ENCODE measurements at places on chromosomes 2 and 18.

GRCh38 chr2:54053830-54054229 lies 61.6 kb upstream of the ACYP2 start:
- no peak for DNase-seq

DNA sequence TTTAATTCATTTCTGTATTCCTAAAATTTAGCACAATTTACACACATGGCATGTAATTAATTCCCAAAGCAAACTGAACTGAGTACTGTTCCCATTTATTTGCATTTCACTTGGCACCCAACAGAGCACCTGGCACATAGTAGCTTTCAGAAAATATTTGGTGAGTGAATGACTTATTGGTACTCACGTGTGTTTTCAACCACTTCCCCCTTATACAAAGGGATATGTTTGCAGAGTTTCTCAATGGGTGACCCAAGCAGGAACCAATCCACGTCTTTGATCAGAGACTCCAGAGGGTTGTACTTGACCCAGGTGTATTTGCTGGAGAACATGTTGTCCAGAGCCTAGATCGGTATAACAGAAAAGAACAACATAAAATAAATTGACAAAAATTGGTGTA lies 6.6 kb downstream of the GKN2 start:
- no peak for DNase-seq

- no peak for DNase-seq
Observed at GRCh38 chr2:74548900-74549826, 4.6 kb downstream of the LOXL3 start.

- DNase-seq: no peak
Observed at GRCh38 chr18:70228536-70228935, 23.0 kb upstream of the RTTN start.

- DNase-seq: no peak
Observed at GRCh38 chr18:77178559-77178958, 46.0 kb upstream of the MBP start.

DNA sequence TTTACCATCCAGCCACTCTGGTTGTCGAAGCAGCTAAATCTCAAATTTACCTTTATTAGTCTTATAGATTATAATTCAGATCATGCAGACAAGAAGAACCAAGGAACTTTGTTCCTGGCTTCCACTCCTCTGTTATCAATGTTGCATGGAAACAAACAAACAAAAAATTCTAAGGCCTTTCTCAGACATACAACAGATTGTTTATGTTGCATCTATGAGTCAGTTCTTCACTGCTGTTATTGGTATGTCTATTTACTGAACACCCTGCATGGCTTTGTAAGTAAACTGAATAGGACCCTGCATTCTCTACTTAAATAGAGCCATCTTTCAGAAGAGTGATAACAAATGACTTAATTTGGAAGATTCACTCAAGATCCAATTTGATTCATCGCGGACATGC lies 1.6 kb upstream of the ANKRD44 start:
- no peak for DNase-seq

- DNase-seq: no peak
Observed at GRCh38 chr2:16454621-16455020, 211.0 kb downstream of the CYRIA start.

DNA sequence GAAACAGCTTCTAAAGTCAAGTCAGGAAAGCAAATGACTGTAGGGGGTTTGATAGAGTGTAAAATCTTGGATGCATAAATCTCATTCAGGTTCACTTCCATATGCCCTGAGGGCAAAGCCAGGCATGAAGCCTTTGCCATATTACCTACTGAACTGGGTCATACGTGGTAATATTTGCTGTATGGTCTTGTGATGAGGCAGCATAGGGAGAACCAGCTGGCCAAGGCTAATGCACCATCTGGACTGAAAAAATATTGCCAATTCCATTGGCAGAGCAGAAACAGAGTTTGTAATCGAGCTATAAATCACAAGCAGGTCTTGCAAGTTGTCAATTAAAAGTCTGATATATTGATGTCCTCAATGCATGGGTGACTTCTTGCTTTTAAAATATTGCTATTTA lies 243.8 kb downstream of the ERBB4 start:
- DNase-seq: no peak

DNA sequence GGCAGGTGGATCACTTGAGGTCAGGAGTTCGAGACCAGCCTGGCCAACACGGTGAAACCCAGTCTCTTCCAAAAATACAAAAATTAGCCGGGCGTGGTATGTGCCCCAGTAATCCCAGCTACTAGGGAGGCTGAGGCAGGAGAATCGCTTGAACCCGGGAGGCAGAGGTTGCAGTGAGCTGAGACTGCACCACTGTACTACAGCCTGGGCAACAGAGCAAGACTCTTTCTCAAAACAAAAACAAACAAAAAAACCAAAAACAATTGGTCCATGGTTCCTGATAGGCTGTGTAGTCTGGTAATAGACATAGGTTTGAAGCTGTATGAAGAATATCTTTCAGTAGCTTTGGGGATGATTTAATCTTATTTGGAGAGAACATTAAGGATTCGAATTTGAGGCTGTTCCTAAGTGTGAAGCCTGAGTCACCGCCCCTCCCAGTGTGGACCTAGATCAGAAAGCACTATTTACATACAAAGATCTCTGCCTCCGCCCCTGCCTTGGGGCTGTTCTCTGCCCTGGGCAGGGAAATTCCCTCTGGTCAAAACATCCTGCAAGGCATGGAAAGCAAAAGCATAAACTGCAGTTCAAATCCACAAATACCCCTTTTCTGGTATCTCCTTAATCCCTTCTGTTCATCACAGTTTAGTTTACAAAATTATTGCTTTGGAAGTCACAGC lies 52.8 kb upstream of the PMAIP1 start:
- DNase-seq: no peak

GRCh38 chr2:196166876-196167275 lies 4.5 kb downstream of the STK17B start:
- no peak for DNase-seq

DNA sequence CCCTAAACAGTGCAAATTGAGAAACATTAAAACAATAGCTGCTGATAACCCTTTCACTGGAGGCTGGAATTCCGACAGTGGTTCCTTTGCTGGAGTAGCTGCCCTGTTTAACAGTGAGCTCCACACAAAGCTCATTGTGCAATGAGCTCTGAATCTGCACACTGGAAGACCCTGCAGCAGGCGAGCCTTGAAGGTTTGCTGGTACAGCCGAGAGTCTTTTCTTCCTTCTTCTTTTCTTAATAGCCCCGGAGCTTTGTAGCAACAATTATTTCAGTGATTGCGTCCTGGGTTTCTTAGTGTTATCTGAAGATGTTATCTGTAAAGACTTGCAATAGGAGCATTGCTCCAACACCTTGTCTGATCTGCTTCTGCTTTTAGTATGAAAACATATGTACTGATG lies 50.8 kb upstream of the CXCR4 start:
- DNase-seq: no peak

GRCh38 chr2:134917888-134918525 lies 615 bp upstream of the CCNT2 start:
- DNase-seq: peak; percentile 79

GRCh38 chr2:174516501-174517378 lies 29.9 kb upstream of the GPR155 start:
- DNase-seq: no peak

GRCh38 chr2:112229348-112229747 lies 25.5 kb downstream of the ZC3H8 start:
- DNase-seq: no peak

GRCh38 chr18:45775241-45775676 lies 50.2 kb upstream of the SIGLEC15 start:
- peak; percentile 43 for DNase-seq

GRCh38 chr18:47263150-47263429 lies 11.6 kb upstream of the SKOR2 start:
- no peak for DNase-seq

DNA sequence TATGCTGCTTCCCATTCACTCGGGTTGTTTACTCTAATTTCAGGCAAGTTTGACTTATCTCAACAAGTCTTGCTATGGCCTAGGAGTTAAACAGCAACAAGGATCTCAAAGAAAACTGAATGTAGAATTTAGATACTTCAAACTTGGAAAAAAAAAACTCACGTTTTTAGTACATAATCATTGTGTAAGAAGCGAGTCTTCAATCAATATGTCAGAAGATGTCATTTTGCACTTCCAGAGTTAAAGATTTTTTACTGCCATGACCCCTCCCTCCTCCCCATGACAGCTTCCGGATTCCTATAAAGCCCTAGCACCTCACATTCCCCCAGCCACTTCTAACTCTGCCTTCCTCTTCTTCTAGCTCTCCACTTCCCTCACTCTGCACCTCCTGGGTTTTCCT lies 133.4 kb downstream of the SS18 start:
- no peak for DNase-seq

GRCh38 chr2:200448455-200448854 lies 61.4 kb downstream of the KCTD18 start:
- no peak for DNase-seq

- no peak for DNase-seq
Observed at GRCh38 chr2:77633601-77634000, 111.4 kb upstream of the LRRTM4 start.

DNA sequence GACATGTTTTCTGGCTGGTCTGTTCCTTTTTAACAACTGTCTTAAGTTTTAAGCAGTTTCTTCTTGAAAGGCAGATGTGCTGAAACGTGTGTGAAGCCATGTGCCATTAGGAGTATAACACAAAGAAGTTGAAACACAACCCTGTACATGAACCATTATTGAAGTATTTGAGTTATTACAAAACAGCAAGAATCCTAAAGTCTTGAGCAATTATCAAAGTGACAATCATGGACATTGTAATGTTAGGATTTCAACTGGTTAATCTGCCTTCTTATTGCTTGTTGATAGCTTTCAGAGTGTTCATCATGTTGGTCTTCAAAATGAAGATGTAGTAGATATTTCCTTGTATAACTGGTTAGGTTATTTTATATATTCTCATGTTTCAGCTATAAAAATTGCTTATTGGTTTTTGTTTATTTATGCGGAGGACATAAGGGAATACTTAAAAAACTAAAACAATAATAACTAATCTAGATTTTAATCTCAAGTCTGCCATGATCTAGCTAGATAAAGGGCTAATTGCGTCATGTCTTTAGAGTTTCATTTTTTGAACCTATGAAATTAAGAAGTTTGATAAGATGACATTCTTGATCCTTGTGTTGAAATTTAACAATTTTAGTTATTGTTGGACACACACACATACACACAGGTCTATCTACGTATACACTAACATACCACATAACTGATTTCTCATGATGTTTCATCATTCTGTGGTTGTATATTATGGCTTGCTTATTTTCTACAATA lies 21.1 kb downstream of the PPP1R1C start:
- no peak for DNase-seq

DNA sequence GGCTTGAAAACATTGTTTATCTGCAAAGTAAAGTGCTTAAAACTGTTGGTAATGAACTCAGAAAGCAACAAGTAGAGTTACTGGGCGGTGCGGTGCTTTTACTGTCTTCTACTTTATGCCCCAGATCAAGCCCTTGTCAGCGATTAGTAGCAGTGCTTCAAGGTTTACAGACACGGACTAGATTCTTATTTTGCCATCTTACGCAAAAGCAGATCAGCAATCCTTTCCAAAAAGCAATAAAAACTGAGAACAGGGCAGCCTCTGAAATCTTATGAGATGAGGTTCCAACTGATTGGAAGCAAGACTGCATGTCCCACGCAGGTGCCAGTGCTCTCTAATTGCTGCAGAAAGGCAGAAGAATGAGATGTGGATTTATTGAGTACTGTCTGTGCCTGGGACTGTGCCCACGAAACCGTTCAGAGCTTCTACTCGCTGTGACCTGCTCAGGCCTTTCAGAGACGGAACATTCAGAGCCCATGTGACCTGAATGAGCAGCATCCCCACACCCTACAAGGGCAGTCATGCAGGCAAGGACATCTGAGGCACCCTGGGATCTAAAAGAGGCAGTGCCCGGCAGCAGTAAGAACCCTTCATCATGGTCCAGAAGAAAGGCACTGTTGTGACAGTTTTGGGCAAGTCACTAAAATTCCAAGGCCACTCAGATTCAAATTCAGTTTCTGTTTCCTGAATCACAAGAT lies 15.7 kb downstream of the COL4A3 start:
- no peak for DNase-seq

GRCh38 chr18:10936176-10937053 lies 213.0 kb downstream of the PIEZO2 start:
- DNase-seq: no peak

- DNase-seq: no peak
Observed at GRCh38 chr18:13266218-13267100, 47.9 kb downstream of the LDLRAD4 start.

DNA sequence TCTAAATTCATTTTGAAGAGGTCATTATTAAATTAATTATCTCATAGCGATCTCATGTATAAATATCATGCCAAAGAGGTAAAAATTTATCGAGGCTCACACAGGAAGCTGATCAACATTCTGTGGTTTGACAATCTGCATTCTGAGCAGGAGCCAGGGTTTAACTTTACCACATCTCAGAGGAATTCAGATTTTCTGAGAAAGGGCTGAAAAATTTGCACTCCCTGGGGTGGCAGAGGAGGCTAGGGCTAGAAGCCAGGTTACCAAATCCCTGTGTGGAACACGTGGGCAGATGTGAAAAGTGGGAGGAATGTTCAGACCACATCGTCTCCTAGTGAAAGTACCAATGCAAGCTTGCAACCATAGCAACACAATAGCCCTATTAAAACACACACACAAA lies 63.5 kb upstream of the CTLA4 start:
- DNase-seq: no peak

- no peak for DNase-seq
Observed at GRCh38 chr2:132620115-132620514, 49.9 kb downstream of the LYPD1 start.

- no peak for DNase-seq
Observed at GRCh38 chr2:26635401-26635800, 5.8 kb downstream of the CIB4 start.

- no peak for DNase-seq
Observed at GRCh38 chr2:233311241-233311926, 3.8 kb downstream of the SAG start.

GRCh38 chr2:155162494-155162893 lies 464.0 kb downstream of the KCNJ3 start:
- DNase-seq: no peak

DNA sequence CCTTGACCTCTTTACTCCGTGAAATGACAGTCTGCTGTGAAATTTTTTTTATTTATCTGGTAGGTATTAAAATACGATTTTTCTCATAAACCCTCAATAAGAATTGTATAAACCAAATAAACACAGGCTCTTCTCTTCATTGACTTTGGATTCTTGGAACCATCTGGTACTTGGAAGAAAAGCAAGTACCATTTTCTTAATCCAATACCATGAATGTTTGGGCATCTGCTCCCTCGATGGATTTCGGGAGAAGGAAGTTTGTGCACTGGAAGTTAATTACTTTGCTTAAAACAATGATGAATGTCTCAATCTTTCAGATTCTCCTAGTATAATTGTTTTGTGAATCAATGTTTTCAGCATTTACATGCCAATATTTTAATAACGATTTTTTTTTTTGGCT lies 5.3 kb upstream of the SCG2 start:
- no peak for DNase-seq

DNA sequence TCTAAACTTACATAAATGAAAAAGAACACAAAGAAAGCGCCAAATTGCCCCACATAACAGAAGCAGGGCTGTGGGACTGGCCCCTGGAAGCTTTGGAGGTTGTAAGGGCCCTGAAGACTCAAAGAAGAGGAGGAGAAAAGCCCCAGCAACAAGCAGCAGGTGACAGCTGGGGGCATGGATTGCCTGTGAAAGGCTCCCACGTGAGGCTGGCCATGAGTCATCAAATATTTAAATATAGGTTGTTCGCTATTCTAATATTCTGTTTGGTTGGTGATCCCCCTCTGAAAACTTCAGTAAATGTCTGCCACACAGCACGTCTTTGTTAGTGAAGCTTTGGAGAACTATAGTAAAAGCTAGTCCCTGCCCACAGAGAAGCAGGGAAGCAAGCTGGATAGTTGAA lies 132.4 kb downstream of the MREG start:
- no peak for DNase-seq
